Islet precursor cell (in vitro differentiated cells): ENCODE measurements at places on chromosomes 7 and 10.

GRCh38 chr10:76740514-76740913 lies 897.1 kb downstream of the KCNMA1 start:
- DNase-seq: no peak

DNA sequence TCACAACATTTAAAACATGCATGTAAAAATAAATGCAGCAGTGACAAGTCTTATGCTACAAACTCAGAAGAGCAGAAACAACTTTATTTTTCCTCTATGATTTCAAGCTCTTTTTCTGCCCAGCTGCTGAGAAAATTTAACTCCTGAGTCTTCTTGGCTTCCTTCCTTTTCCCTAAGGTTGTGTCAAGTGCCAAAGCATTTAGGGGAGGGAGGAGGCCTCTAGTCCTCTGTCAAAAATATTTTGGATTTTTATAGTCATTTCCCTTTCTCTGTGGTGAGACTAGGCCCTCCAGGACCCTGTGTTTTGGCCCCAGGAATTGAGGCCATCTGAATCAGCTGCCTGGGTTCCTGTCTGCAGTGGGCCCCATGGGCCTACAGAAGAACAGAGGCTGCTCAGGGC lies 11.0 kb upstream of the PILRB start:
- DNase-seq: no peak

DNA sequence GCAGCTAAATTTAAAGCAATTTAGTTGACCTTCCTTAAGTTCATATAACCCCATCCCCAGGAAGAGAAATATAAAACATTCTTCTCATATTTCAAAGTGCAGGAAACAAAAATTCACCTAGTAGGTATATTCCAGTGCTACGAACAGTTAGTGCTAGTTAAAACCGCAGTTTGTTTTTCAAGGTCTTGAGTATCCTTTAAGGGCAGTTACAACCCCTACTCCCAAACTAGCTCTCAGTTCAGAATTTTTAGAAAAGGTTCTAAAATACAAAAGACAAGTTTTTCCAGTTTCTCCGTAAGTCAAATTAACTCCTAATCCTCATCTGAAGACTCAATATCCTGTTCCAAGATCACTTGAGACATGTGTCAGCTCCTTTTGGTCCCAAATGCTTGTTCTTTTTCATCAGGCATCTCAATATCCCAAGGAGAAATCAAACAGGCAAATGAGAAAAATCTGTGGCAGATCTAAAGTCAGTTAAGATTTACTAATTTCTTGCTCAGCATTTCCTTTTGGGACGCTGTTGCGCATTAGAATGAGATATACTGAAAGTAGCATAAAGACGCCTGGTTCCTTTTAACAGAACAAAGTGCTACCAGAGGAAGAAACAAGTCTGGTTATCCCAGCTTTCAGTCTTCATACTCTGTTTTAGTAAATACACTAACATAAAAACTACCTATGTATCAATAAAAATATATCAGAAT lies 51.8 kb downstream of the ARHGAP12 start:
- no peak for DNase-seq

DNA sequence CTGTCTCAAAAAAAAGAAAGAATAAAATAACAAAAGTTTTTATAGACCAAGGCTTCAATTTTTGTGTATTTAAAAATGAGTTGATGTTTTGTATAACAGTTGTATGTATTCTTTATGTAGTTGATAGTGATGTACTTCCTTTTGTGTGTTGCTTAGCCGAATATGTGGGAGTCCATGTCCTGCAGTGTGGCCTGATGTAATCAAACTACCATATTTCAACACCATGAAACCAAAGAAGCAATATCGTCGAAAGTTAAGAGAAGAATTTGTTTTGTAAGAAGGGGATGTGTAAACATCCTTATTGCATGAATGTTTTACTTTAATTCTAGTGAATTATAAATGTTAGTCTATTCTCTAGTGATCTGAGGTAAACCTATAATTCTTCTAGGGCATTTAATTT lies 56.6 kb downstream of the MPLKIP start:
- DNase-seq: no peak

GRCh38 chr7:47407821-47408674 lies 173.9 kb downstream of the TNS3 start:
- peak; percentile 37 for DNase-seq
